ENCODE measurements at places on chromosomes 2 and 18.

DNA sequence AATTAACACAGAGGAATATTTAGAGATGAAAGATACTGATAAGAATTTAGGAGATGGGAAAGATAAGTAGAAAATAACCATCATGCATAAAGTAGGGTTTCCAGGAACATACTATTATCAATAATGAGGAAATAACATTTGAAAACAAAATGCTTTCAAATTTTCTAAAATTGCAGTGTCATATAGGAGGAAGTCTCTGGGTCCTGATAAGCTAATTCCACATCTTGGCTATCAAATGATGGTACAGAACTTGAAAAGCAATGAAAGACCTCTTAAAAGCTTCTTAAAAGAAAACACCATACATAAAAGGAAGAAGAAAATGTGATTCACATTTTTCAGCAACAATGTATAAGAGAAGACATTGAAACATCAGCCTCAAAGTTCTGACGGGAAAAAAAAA is 1024.8 kb downstream of the TSN start:
- DNase-seq = no peak

DNA sequence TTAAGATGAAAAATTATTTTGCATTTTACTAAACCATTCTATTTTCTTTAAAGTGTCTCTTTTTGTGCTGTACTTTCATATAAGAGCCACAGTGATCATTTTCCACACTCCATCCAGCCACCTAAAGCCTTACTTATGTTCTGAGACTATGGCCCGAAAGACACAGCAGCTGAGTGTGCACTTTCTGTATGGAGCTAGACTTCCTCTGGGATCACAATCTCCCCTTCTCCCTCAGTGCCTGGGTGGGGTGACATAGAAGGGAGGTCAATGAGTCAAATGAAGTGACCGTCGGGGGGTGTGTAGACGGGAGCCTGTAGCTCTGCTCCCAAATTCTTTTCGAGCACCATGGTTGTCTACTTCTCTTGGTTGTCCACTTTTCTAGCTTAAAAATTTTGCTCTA is 97.8 kb upstream of the ARL4C start:
- DNase-seq = no peak

DNA sequence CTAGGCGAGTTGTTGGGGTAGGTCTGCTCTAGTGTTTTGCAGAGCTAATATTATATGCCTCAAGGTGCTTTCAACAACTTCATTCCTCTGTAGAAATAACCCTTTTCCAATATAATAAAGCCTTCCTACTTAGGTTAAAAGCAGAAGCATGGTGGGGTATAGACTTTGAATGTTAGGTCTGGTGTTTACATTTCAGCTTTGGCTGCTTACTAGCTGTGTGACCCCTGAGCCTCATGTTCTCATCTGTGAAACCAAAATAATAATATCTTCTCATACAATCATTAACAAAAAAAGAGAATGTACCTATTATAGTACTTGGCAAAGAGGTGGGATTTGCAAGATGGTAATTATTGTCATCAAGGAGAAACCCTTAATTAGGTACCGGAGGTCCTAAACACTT is 386.6 kb downstream of the NBAS start:
- DNase-seq = no peak

- no peak for DNase-seq
Measured at GRCh38 chr18:63480476-63480875, 3.7 kb downstream of the SERPINB5 start.
